ENCODE measurements at places on chromosomes 2 and 18.

GRCh38 chr2:221109552-221109951 lies 462.6 kb downstream of the EPHA4 start:
- DNase-seq: no peak

DNA sequence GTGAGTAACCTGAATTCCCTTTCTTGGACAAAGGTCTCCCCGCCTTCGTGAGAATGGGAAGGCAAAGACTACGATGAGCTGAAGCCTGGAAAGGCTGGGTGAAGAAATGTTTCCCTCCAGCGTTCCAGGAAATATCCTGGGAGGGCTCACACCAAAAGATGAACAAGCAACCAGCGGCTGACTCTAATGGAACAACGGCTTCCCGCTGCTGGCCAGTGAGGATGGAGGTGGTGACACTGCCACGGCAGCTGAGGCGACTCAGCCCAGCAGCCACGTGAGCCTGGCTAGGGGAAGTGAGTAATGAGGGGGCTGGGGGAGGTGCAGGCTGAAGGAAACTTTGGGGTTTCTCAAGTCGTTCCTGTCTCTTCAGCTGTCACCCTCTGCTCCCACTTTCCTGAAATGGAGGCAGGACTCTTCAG lies 105.0 kb upstream of the SMAD7 start:
- no peak for DNase-seq

DNA sequence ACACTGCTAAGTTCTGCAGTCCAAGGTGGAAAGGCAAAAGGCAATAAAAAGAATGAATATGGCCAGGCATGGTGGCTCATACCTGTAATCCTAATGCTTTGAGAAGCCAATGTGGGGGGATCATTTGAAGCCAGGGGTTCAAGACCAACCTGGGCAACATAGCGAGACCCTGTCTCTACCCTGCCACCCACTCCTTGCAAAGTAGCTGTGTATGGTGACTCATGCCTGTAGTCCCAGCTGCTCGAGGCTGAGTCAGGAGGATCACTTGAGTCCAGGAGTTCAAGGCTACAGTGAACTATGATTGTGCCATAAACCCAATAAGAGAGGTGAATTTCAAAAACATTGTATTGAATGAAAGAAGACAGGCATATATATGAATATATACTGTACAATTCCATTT lies 2.4 kb downstream of the MYL12B start:
- no peak for DNase-seq

GRCh38 chr2:179569831-179570233 lies 291.6 kb downstream of the ZNF385B start:
- DNase-seq: no peak

DNA sequence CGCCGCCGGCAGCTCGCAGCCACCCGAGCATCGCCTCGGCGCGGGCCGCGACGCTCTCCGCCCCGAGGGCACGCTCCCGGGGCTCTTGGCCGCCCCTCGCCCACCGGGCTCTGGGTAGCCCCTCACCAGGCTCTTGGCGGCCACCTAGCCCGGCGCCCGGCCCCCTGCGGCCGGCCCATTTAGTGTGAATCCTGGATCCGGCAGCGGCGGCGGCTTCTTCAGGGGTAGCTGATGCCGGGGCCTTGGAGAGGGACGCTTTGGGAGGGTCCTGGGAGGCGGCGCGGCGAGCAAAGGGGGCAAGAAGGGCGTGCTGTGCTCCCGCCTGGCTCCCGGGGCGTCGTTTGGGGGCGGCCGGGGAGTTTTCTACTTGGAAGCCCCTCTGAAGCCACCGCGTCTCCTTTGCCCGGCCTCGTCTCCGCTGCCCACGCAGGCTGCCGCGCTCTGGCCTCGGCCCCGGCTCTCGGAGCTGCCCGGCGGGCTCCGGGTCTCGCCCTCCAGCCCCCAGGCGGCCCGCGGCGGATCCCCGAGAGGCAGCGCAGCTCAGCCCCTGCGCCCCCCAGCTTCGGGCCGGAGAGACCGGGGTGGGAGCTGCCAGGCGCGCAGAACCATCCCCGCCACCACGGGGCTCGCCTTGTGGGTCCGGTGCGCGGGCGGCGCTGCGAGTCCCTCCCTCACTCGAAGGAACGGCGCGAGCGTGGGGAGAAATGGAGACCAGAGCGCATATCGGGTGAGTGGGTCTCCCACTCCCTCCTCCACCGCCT lies 509 bp downstream of the PIEZO2 start:
- no peak for DNase-seq

DNA sequence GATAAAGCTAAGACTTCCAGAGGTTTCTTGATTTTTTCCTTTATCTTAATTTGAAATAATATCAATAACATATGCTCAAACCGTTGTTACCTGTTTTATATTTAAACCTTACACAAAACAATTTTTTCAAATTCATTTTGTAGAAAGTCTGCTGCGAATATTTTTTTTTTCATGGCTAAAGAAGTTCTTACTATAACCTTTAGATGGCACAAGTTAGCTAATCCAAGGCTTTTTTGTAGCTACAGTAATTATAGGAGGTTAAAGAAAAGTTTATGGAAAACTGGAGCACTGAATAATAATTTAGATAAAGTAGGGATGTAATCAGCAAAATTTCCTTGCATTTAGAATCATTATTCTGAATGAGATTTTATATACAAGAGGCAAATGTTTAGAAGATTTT lies 78.0 kb upstream of the PNPT1 start:
- DNase-seq: no peak

GRCh38 chr2:188647430-188648070 lies 326.6 kb upstream of the COL3A1 start:
- DNase-seq: no peak

DNA sequence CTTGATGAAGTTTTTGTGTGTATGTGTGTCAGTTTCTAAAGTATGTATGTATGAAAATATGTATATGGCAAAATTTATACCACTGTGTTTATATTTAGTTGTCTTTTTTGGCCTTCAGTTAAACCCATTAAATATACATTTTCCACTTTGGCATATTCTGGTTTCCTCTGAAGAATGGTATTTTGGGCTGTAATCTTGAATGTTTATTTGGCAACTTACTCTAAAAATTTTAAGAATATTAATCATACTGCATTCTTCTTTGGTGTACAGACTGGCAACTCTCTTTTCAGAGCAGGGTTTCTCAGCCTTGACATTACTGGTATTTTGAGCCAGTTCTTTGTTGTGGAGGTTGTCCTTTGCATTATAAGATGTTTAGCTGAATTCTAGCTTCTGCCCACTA lies 27.9 kb upstream of the CCBE1 start:
- no peak for DNase-seq

DNA sequence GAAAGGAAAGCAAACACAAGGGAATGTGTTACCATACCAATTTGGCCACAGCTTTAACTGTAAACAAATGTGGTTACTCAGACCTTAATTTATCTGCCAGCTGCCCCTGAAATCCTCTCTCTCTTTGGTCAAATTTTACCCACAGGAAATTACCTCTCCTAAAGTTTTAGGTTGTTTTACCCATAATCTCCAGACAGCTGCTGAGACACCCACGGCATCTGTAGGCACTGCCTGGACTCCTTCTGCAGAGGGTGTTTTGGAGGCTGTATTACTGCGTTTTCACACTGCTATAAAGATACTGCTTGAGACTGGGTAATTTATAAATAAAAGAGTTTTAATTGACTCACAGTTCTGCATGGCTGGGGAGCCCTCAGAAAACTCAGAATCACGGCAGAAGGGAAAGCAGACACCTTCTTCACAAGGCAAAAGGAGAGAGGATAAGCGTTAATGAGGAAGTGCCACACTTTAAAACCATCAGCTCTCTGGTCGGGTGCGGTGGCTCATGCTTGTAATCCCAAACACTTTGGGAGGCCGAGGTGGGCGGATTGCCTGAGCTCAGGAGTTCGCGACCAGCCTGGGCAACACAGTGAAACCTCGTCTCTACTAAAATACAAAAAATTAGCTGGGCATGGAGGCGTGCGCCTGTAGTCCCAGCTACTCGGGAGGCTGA lies 677.5 kb upstream of the FSHR start:
- no peak for DNase-seq
